Sigmoid colon (tissue), 7 donors: ENCODE measurements at places on chromosomes 3 and 15. TPM values are rescaled to one million over a fixed set of nuclear protein-coding genes. Genes with fewer than 3 reads are reported as not detected.

GRCh38 chr3:193498215-193498614 is 56.5 kb downstream of the ATP13A4 start:
- no peak for DNase-seq
- no peaks in the 10 kb centered on the region for H3K36me3 ChIP-seq
- H3K27me3 ChIP-seq: no peaks in the 10 kb centered on the region

- H3K36me3 ChIP-seq: no peaks in the 10 kb centered on the region
- H3K27me3 ChIP-seq: no peaks in the 10 kb centered on the region
- no peak overlapping the region for H3K27ac ChIP-seq
- no peaks in the 10 kb centered on the region for H3K4me1 ChIP-seq
Measured at GRCh38 chr3:35336601-35337000, 302.7 kb upstream of the ARPP21 start.

DNA sequence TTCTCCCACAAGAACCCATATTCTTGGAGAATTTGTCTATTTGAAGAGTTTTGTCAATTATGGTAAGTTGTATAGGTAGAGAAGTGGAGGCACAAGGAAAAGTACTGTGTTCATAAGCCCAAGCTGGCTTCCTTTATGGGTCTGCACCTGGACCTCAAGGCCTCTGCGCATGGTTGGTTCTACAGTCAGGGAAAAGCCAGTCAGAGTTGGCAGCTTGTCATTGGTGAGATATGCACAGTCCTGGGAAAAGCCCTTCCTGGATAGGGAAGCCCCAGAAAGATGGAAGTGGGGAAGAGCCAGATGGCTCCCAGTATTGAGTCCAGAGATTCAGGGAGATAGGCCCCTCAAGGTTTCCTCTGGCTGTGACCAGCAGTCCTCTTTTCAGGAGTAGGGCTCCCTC is 15.8 kb downstream of the BOC start:
- peaks cover 76% of the 10 kb centered on the region for H3K4me1 ChIP-seq
- H3K27ac ChIP-seq: peak overlapping the region; percentile 9
- H3K36me3 ChIP-seq: peaks cover 7% of the 10 kb centered on the region
- no peak overlapping the region for H3K4me3 ChIP-seq
- no peak for DNase-seq

GRCh38 chr15:85980946-85981345 is 98.7 kb upstream of the AGBL1 start:
- H3K27me3 ChIP-seq: no peaks in the 10 kb centered on the region
- no peak for DNase-seq
- no peaks in the 10 kb centered on the region for H3K4me1 ChIP-seq

DNA sequence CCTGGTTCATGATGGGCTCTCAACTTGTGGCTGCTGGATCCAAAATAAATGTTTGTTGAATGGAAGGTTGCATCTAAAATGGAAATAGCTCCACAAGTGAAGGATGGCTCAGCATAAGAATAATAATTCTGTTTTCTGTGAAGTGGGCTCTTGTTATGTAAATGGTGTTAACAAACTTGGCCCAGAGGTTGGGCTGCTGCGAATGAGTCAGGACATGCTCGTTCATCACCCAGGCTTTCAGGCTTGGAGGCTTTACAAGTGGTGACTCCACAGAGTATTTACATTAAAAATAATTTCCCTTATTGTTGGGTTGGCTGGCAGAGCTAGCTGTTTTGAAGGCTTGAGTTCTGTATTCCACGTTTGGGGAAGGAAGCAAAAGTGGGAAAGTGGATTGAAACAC is 60.5 kb downstream of the ITGB5 start:
- no peaks in the 10 kb centered on the region for H3K36me3 ChIP-seq
- peaks cover 48% of the 10 kb centered on the region for H3K4me1 ChIP-seq
- H3K4me3 ChIP-seq: no peak overlapping the region
- no peaks in the 10 kb centered on the region for H3K27me3 ChIP-seq
- DNase-seq: peak; percentile 90

DNA sequence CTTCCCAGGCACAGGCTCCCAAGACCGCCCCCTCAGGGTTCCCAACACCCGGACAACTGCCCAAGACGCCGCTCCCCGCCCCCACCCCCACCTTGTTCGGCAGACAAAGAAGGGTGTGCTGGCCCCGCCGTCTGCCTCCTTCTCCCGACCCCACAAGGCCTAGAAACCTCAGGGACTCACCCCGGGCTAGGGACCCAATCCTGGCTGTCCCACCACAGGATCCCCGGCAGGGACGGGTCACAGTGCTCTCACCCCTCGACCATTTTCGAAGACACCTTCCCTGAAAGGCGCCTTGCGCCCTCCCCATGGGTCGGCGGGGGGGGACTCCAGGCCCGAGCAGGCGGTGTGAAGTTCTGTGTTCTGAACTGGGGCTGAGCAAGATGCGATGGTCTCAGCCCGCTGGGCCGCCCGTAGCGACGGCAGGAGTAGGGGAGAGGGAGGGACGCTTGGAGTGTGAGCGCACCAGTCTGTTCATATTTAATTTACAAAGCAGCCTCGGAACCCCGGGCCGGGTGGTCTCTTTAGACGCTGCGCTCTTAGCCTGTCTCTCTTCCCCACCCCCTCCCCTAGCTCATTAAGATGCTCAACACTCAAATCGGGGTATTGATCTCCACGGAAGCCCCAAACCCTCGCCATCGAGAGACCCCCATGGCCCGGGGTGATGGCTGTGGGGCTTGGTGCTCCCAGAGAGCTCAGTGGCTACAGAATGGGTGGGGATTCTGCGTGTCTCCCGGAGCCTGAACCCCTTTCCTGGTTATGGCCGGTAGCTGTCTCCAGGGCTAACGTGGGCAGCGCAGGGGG is 1.4 kb upstream of the ISLR2 start:
- H3K4me1 ChIP-seq: peaks cover 37% of the 10 kb centered on the region
- no peak for DNase-seq
- peak overlapping the region; percentile 43 for H3K4me3 ChIP-seq
- peaks cover 47% of the 10 kb centered on the region for H3K27me3 ChIP-seq

- no peak for DNase-seq
- H3K36me3 ChIP-seq: no peaks in the 10 kb centered on the region
- H3K27ac ChIP-seq: no peak overlapping the region
- H3K4me3 ChIP-seq: peak overlapping the region; percentile 24
- no peaks in the 10 kb centered on the region for H3K27me3 ChIP-seq
- peaks cover 4% of the 10 kb centered on the region for H3K4me1 ChIP-seq
Measured at GRCh38 chr3:71754610-71755253, 1.1 kb downstream of the GPR27 start.

GRCh38 chr3:131250466-131250865 is 131.1 kb upstream of the NUDT16 start:
- no peaks in the 10 kb centered on the region for H3K36me3 ChIP-seq
- no peak for DNase-seq
- H3K4me1 ChIP-seq: no peaks in the 10 kb centered on the region
- H3K4me3 ChIP-seq: no peak overlapping the region

- H3K36me3 ChIP-seq: no peaks in the 10 kb centered on the region
- H3K4me1 ChIP-seq: peaks cover 12% of the 10 kb centered on the region
- H3K27ac ChIP-seq: peak overlapping the region; percentile 17
- DNase-seq: no peak
Measured at GRCh38 chr15:70526221-70526973, 237.0 kb downstream of the UACA start.

DNA sequence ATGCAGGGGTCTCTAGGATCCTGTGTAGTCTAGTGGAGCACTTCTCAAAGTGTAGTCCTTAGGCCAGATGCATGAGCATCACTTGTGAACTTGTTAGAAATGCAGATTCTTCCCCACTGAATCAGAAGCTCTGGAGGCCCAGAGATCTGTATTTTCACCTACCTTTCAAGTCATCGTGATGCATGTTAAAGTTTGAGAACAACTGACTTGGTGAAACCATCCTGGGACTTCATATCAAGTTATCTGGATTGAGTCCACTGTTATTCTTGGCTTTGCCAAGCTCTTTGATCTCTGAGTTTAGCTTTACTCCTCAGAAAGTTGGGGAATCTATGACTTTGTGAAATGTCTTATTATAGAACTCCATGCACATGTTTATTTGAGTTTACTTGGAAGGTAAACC is 78.5 kb downstream of the ARNT2 start:
- no peaks in the 10 kb centered on the region for H3K27me3 ChIP-seq
- no peak overlapping the region for H3K27ac ChIP-seq
- H3K36me3 ChIP-seq: no peaks in the 10 kb centered on the region
- no peak overlapping the region for H3K4me3 ChIP-seq
- H3K4me1 ChIP-seq: peaks cover 67% of the 10 kb centered on the region
- DNase-seq: no peak

- H3K4me1 ChIP-seq: peaks cover 98% of the 10 kb centered on the region
- no peaks in the 10 kb centered on the region for H3K36me3 ChIP-seq
Measured at GRCh38 chr3:45988804-45989203, 6.8 kb downstream of the FYCO1 start.

- DNase-seq: no peak
- no peak overlapping the region for H3K27ac ChIP-seq
- H3K27me3 ChIP-seq: no peaks in the 10 kb centered on the region
- no peak overlapping the region for H3K4me3 ChIP-seq
- no peaks in the 10 kb centered on the region for H3K4me1 ChIP-seq
Measured at GRCh38 chr3:49013113-49013737, 5.2 kb downstream of the DALRD3 start.

Gene DNAH12
- not detected for total RNA-seq

Gene CYP19A1
- 0.41 TPM for total RNA-seq

Gene FNDC3B
- 52.5 TPM for total RNA-seq

Gene NBEAL2
- 14.5 TPM for total RNA-seq

Gene CYP1A2
- total RNA-seq: not detected

Gene SLC22A14
- total RNA-seq: not detected

Gene P2RY1
- total RNA-seq: 24.6 TPM

Gene THRB
- total RNA-seq: 33.5 TPM

Gene ACTC1
- 3.6 TPM for total RNA-seq
